ENCODE measurements at places on chromosomes 7 and 10.

- DNase-seq = no peak
Measured at GRCh38 chr10:99435986-99436638, 5.7 kb upstream of the GOT1 start.

- no peak for DNase-seq
Measured at GRCh38 chr10:101273330-101273729, 44.1 kb upstream of the LBX1 start.

DNA sequence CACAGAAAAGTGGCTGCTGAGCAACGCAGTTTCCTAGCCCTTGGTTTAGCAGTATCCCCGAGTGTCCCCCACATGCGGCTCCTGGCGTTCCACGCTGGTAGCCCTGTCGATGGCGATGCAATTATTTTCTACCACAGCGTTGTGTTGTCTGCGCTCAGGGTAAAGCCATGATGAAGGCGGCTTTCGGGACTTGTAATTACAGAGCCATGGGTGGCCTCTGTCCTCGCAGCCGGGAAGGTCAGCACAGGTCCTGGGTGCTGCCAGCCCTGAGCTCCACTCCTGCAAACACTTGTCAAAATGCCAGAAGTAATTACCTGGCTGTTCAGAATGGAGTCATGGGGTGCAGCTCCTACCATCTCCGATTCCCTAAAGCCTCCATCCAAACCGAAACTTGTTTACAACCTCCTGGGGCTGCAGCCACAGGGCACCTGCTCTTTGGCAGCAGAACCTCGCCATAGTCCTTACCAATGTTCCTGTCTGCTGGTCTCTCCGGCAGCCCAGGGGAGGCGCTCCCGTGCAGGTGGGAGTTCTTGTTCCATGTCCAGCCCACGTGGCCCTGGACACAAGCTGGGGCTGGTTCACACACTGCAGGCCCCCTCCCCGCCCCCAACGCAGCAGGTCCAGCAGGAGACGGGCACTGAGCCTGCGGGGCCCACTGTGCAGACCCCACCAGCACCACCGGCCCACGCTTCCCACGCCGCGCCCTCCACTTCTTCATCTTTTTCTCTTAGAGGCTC is 512.6 kb downstream of the PTPRN2 start:
- DNase-seq = no peak

DNA sequence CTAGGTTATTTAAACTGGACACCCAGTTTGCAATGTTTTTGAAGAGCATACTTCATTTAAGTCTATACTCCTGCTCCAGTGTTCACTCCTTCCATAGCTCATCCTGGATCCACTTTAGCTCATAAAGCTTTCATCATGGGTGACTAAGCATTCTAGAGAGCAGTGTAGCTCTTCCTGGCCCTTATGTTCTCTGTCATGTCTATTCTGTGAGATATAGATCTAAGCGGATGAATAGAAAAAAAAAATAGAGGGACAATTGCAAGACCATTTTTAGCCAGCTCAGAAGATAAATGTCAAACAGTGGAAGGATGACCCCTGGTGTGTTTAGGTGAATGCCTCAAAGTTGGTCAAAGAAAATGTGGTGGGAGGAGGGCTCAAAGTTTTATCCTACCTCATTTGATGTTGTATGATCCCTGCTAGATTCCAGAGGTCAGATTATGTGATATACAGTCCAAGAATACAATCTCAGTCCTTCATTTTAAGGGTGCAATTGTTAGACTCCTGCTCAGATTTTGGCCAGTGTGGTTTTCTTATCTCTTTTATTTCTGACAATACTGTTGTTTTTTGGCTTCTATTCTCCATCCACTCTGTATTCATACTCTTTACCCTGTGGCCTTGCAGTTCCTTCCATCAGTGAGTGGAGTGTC is 7.5 kb upstream of the HECW1 start:
- no peak for DNase-seq

DNA sequence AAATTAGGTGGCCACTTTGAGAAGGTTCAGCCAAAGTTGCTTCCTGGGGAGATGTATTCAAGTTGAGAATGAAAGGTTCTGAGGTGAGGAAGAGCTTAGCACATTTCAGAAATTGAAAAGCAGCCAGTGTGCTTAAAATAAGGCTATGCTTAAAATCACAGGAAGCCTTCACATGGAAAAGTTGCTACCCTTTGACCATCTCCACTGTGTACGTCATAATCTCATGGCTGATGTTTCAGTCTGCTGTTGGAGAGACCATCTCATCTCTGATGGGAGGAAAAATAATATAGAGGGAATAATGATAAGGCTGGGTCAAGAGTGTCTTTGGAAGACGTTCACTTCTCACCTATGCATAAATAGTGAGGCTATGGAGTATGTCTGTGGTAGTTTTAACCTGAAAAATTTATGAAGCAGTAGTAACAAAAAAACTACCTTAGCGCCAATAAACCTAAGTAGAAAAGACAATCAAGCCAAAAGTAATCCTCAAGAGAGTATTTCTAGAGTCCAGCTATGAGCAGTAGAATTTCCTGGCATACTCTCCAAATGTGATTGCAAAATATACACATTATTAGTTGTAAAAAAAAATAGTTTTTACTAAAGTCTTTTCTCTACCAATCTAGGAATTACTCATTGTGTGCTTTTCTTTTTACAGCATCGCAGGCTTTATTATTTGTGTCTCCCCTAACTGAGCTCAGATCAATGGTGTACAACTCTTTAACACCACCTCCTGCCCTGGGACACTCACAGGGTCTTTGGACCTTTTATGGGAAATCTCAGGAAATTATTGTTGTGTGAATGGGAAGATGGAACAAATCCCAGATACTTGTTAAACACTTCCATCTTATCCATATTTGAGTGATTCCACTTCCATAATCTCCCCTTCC is 435.2 kb upstream of the LRGUK start:
- DNase-seq = no peak

GRCh38 chr10:34058845-34059614 is 724.6 kb upstream of the NRP1 start:
- DNase-seq = no peak

All from naive thymus-derived CD4-positive, alpha-beta T cell (primary cell).